NCI-H226 (cell line): ENCODE measurements at places on chromosomes 5 and 9.

GRCh38 chr5:12217039-12217438 lies 312.8 kb upstream of the CTNND2 start:
- no peak for DNase-seq

- DNase-seq: no peak
Observed at GRCh38 chr5:127666043-127666716, 17.3 kb downstream of the CTXN3 start.

GRCh38 chr5:10607023-10607665 lies 43.3 kb downstream of the ANKRD33B start:
- DNase-seq: no peak

DNA sequence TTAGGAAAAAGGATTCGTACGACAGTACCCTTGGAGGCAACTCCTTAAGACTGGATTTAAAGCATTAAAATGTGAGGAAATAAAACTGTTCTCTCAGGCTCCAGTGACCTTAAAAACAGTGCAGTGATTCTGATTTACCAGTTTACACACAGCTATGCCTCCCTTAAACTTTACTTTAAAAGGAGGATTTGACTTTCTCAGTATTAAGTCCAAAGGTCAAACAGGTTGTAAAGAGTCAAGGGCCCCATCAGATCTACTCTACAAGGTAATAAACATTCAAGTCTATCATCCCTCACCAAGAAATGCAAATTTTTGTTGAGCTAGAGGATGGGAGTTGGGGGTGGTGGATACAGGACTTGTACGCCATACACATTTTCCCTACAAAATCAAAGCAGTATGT lies 75.2 kb downstream of the ELAVL2 start:
- no peak for DNase-seq

DNA sequence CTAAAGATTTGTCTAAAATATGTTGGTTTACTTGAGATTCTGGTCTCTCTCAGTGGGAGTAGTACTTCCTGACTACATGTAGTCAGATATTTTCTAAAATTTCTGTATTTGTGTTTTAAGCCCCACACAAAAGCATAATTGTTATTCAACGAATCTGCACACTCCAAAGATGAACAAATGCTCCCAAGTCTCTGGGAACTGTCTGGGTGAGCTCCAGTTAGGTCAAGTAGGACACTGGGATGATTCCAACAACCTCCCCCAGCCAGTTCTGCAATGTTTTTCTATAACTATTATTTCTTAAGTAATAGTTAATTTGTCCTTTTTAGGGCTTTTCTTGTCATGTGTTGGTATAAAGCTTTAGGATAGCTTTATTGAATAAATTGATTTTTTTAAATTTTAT lies 174.6 kb downstream of the FAM174A start:
- no peak for DNase-seq
